Renal pelvis (tissue), 12 donors: ENCODE measurements at places on chromosomes 16 and 17. TPM values are rescaled to one million over a fixed set of nuclear protein-coding genes. Genes with fewer than 3 reads are reported as not detected.

USP43 gene
- 8.9 TPM for polyA plus RNA-seq

DNA sequence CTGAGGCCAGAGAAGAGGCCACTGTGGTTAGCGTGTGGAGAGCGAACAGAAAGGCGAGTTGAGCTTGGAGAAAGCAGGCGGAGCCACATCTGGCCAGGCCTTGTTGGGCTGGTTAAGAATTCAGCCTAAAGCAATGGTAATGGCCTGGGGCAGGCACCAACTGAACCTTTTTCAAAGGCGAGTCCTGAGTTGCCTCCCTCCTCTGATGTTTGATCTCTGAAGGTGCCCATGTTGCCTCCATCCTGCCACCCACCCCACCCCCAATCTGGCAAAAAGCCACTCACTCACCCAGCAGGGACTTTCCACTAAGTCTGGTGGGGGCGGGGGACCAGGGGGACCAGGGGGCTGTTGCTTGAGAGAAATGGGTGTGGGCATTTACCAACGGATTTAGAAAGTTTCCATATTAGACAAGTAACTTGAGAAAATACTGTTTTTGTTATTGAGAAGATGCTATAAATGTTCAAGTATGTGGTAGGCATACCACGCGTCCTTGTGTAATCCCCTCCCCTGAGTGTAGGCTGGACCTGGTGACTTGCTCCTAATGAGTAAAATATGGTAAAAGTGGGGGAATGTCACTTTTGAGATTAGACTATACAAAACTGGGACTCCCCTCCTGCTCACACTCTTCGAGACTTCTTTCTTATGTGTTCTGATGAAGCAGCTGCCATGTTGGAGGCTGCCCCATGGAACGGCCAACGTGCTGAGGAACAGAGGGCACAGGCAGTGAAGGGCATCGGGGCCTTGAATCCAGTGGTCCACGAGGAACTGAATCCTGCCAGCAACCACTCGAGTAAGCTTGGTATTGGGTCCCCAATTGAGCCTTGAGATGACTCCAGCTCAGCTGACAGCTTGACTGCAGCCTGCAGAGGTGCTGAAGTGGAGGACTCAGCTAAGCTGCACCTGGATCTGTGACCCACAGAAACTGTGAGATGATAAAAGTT lies 29.9 kb upstream of the TNS4 start:
- no peak for DNase-seq

CLDN9 gene
- polyA plus RNA-seq = 3.4 TPM

GRCh38 chr16:13992322-13992721 lies 72.4 kb downstream of the ERCC4 start:
- no peak for DNase-seq

- DNase-seq = no peak
Observed at GRCh38 chr17:4562015-4562969, 1.9 kb upstream of the GGT6 start.

DNA sequence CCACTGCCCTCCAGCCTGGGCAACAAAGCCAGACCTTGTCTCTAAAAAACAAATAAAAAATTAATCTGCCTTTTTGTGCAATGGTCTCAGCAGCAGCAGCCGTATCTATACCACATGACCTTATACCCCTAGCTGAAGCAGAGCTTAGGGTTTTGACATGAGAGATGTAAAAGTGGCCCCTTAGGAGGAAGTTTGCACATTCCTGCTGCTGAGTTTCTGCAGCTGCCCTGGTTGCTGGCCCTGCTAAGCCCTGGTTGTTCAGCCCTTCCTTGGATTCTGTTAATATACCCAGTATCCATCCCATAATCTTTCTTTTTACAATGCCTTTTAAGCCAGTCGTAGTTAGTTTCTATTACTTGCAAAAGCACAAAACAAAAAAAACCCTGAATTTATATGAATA lies 33.0 kb upstream of the PRKCB start:
- DNase-seq = no peak

DNA sequence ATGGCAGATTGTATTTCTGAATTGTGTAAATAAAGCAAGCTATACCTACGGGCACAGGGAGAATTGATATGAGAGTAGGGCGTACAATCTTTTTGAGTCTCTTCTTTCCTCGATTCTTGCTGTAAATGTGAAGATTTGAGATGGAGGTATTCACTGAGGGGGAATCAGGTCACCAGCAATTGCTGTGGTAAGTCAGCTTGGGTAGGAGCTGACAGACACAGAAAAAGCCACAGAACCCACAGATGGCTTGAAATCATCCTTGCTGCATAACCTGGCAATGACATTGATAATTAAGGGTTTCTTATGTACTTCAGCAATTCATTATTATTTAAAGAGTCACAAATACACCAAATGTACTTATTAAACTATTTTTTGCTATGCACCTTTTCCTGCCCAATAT lies 164.2 kb downstream of the CNTNAP4 start:
- no peak for DNase-seq

DNA sequence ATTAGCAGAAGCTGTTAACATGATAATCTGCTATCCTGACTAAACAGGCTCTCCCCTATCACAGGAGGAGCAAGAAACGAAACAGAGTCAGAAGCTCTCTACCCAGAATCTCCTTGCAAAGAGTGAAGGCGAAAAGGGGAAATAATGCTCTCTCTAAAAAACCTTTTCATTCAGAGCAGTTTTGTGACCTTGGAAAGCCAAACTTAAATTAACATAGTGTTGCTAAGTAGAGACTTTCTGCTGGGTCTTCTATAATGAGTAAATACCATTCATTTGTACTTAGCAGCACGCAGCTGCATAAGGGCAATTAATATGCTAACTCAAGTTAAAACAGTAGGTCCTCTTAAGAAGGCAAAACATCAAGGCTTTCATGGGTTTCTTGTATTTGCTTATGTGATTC lies 101.7 kb upstream of the GPR139 start:
- DNase-seq = no peak

GRCh38 chr16:49698931-49699840 lies 156.7 kb downstream of the ZNF423 start:
- DNase-seq = no peak

DNA sequence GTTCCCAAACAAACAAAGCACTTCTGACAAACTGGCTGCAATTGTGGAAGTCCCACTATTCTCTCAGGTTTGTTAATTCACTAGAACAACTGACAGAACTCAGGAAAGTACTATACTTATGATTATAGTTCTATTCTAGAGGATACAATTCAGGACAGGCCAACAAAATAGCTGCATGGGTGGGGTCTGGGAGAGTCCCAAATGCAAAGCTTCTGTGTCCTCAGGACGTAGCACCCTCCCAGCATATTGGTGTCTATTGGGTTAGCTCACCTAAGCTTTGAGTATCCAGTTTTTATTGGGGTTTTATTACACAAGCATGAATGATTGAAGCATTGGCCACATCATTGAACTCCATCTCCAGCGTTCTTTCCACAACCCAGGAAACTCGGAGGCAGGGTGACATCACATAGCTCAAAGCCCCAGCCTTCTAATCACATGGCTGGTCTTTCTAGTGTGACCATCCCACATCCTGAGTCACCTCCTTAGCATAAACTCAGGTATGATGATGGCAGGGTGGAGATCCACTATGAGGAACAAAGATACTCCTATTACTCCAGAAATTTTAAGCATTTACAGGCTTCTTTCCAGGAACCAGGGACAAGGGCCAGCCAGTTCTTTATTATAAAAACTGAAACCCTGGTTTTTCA lies 43.9 kb upstream of the CCNF start:
- DNase-seq = no peak

ZNF423 gene
- 24.2 TPM for polyA plus RNA-seq

TBC1D3L gene
- 22.4 TPM for polyA plus RNA-seq

GRCh38 chr16:35636480-35637230 lies 2177.2 kb downstream of the TP53TG3F start:
- no peak for DNase-seq

GRCh38 chr16:14002416-14002990 lies 68.6 kb upstream of the MRTFB start:
- DNase-seq = no peak

- no peak for DNase-seq
Observed at GRCh38 chr17:59601130-59601529, 18.6 kb upstream of the CLTC start.

MYO15B gene
- polyA plus RNA-seq = 130 TPM

CDH5 gene
- 53.1 TPM for polyA plus RNA-seq

DNA sequence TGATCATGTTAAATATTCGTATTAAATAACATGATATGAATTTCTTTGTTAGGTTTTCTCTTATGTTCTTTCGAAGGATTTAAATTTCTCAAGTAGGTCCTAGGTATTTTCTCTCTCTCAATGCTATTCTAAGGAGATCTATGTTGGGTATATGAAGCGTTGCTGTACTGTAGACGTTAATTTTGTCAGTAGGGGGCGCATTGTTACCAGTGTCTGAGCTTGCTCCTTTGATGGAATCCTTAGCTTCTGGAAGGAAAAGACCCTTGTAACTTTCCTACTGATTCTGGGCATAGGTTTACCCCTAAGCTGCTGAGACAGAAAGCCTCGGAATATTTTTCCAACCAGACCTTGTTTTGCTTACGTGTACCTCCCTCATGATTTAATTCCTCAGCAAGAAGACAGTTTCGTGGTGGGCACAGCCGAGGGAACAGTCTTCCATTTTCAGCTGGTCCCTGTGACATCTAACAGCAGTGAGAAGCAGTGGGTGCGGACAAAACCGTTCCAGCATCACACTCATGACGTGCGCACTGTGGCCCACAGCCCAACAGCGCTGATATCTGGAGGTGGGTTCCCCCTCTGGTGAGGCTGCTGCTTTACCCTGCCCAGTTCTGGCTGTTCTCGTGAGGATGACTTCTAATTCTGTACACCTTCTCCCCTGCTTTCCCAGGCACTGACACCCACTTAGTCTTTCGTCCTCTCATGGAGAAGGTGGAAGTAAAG lies 17.9 kb downstream of the UTP4 start:
- DNase-seq = peak; percentile 83

DNA sequence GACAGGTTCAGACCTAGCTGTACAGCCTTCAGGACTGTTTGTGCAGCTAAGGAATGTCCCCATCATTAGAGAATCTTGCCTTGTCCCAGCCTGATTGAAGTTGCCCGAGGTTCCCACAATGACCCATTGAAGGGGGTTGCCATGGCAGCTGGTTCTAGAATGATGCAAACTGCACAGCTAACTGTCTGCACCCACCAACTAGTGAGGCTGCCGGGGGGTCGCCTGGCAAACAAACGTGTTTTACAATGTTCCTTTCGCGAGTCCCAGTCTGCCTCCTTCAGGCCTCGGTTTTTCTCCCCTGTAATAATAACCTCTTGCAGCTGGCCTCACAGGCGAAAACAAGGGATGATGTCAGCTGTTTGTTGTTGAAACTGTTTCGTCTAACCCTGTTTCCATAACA lies 5.5 kb downstream of the C16orf96 start:
- DNase-seq = no peak

KCNJ2 gene
- 1.9 TPM for polyA plus RNA-seq

USP7 gene
- polyA plus RNA-seq = 110 TPM
